GOT3 (cell line): ENCODE measurements at places on chromosomes 16 and 17.

- DNase-seq = peak; percentile 23
These were observed 23.1 kb downstream of the STAT5A start for GRCh38 chr17:42311240-42312034.

GRCh38 chr16:11634312-11634711 lies 33.9 kb upstream of the SNN start:
- no peak for DNase-seq

GRCh38 chr17:2978991-2979390 lies 84.4 kb downstream of the OR1D5 start:
- DNase-seq = no peak

GRCh38 chr17:7703584-7704479 lies 1.2 kb upstream of the EFNB3 start:
- no peak for DNase-seq

DNA sequence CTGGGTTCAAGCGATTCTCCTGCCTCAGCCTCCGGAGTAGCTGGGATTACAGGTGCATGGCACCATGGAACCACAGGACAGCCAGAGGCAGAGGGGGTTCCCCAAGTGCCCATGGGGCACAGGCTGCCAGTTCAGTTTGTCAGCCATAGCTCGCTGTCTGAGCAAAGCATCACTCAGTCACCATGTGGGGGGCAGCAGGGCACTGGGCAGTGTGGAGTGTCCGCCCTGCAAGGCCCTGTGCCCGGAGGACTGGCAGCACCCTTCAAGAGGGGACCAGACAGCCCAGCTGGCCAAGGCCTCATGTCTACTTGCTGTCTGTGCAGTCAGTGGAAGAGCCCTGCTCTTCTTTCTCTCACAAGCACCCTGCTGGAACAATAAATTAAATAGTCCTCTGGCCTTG lies 6.4 kb downstream of the ALYREF start:
- no peak for DNase-seq

GRCh38 chr16:85396879-85397871 lies 215.9 kb upstream of the GSE1 start:
- DNase-seq = no peak

GRCh38 chr16:27237219-27238015 lies 31.2 kb downstream of the NSMCE1 start:
- no peak for DNase-seq

DNA sequence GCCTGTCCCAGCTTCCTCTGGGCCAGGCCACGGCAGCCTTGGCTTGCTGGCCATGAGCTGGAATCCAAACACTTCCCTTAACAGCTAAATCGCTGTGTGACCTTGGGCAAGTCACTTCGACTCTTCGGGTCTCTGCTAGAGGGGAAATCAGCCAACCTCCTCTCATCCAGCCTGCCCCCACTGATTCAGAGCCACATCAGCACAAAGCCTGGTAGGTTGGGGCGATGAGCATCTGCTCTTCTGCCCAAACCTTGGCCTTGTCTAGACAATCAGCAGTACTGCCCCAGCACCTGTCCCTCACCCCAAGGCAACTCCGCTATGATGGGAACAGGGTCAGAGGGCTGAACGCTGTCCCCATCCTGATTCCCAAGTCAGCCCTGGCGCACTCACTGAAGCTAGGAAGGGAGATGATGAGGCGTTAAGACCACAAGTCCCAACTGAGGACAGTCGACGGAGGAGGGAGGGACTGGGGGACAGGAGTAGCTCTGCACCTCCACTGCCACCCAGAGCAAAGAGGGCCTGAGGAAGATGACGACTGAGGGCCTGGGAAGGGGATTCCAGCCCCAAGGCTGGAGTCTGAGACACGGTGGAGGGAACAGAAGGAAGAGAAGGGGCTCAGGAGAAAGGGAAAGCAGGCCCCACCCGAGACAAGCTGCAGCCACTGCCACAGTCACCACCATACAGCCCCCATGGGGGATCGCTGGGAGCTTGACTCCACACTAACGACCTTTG lies 1.3 kb downstream of the CLUH start:
- DNase-seq = no peak

- no peak for DNase-seq
These were observed 9.6 kb downstream of the CA10 start for GRCh38 chr17:52148969-52149351.

DNA sequence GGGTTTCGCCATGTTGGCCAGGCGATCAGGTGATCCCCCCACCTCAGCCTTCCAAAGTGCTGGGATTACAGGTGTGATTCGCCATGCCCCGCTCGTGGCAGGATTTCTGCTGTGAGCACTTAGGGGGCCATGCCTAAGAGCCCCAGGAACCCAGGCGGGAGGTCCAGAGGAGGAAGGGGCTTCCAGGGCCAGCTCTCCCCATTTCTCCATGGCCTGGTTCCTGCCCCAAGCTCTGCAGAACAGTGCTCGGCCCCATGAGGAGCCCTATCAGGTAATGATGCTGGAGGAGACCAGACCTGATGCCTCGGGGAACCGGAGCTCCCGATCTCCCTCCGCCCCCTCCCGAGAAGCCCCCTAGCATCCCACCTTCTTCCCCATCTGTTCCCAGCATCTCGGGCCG lies 53.6 kb downstream of the RMI2 start:
- DNase-seq = no peak

DNA sequence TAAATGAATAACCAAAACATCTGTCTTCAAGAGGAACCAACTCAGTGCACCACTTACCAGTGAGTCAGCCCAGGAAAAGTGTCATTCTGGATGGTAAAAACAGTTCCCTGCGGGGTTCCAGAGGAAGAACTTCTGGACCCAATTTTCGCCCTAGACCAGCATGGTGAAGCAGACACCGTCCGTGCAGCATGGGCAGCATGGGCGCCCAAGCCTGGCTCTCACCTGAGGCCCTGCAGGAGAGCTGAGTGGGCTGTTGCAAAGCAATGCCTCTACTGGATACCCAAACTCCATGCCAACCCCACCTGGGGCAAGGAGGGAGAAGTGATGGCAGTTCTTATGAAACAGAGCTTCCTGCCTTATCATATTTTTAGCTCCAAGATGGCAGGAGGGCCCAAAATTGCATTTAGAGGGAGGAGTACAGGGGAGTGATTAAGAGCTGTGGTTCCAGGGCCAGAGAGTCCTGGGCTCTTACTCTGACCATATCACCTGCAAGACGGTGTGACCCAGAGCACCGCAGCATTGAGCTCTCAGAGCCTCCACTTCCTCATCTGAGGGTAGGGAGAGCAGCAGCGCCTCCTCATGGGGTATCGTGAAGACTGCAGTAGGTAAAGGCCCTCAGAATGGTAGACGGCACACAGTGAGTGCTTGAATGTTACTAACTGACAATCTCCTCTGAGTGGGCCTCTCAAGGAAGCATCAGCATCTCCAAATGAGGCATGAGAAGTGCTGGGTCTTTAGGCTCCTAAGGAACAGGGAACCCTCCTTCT lies 16.6 kb upstream of the INPP5K start:
- no peak for DNase-seq

DNA sequence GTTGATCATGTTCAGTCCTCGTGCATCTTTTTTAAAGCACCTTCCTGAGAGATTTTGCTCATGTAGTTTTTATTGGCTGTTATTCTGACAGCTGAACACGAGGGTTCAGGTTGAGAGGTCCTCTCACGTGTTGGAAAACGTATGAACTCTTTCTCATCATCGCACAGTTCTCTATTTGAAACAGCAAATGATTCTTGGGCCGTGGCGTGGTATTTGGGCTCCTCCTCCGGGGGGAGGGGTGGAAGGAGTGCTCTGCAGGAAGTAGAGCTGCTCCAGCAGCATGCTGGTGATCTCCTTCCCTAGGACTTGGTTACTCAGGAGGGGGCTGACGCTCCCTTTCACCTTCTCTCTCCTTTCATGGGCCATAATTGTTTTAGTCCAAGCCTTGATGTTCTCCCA lies 70.4 kb downstream of the KSR1 start:
- DNase-seq = no peak

- DNase-seq = no peak
These were observed 383 bp downstream of the ZNF598 start for GRCh38 chr16:2009164-2009711.

GRCh38 chr17:29570521-29570920 lies 2.0 kb downstream of the TP53I13 start:
- no peak for DNase-seq

DNA sequence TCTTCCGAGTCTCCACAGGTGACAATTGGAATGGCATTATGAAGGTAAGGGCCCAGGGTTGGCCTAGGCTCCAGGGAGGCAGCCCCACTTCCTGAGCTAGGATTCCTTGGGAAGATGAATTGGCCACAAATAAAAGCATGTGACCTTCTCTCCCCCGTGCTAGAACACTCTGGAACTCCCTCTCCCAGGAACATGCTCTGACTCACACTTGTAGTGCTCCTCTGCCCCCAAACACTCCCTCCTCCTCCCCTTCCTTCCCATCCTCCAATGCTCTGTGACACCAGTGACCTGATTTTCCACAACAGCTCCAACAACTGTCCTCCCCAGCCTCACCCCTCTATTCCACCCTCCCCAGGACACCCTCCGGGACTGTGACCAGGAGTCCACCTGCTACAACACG lies 16.4 kb upstream of the ABCC3 start:
- no peak for DNase-seq

GRCh38 chr16:30524575-30525568 lies 1.5 kb downstream of the ZNF768 start:
- DNase-seq = no peak

- peak; percentile 5 for DNase-seq
These were observed 34.4 kb upstream of the PRKCB start for GRCh38 chr16:23801378-23801777.

- DNase-seq = no peak
These were observed 20.2 kb downstream of the SYCE1L start for GRCh38 chr16:77219437-77219836.

DNA sequence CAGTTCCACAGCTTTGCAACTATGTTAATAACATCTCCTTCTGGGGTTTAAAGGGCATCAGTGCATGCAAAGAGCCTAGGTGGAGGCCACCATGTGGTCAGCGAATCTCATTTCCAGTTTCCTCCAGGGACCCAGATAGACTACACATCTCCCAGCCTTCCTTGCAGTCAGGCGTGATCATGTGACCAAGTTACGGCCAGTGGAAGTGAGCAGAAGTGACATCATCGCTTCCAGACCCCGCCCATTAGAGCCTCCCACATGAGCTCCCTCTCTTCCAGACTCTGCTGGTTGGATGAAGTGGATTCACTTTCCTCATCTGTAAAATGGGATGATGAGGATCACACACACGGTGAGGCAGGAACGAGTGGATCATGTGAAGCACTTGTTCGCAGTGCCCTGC lies 27.4 kb upstream of the KDM8 start:
- no peak for DNase-seq

GRCh38 chr16:23496821-23497542 lies 13.3 kb downstream of the GGA2 start:
- no peak for DNase-seq

- no peak for DNase-seq
These were observed 73.5 kb upstream of the KIF2B start for GRCh38 chr17:53749178-53749577.

GRCh38 chr17:34797720-34798119 lies 163.5 kb downstream of the CCT6B start:
- no peak for DNase-seq

DNA sequence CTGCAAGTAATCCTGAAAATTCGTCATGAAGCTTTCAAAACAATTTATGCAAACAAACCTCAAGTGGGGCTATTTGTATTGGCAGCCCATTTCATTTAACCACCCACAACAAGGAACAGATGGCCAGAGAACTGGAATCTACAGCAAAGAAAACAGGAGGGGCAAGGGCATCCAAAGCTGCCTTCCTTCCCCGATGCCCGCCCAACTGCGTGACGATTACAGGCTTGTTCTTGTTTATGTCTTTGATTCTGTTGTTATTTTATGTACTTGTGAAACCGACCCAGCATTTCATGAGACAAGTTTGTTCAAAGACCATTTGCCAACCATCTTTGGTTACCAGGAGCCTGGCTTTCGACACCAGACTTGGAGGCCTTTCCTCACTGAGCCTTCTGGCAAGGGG lies 59.1 kb upstream of the IRX6 start:
- DNase-seq = no peak

GRCh38 chr16:12229759-12230594 lies 253.4 kb downstream of the SNX29 start:
- no peak for DNase-seq

- DNase-seq = no peak
These were observed 17.1 kb downstream of the ST6GALNAC1 start for GRCh38 chr17:76626442-76626841.

- no peak for DNase-seq
These were observed 10.8 kb upstream of the HASPIN start for GRCh38 chr17:3712811-3713463.

- DNase-seq = no peak
These were observed 27.2 kb downstream of the MOSMO start for GRCh38 chr16:22035153-22035552.

GRCh38 chr17:74222399-74222798 lies 9.0 kb downstream of the TTYH2 start:
- no peak for DNase-seq

DNA sequence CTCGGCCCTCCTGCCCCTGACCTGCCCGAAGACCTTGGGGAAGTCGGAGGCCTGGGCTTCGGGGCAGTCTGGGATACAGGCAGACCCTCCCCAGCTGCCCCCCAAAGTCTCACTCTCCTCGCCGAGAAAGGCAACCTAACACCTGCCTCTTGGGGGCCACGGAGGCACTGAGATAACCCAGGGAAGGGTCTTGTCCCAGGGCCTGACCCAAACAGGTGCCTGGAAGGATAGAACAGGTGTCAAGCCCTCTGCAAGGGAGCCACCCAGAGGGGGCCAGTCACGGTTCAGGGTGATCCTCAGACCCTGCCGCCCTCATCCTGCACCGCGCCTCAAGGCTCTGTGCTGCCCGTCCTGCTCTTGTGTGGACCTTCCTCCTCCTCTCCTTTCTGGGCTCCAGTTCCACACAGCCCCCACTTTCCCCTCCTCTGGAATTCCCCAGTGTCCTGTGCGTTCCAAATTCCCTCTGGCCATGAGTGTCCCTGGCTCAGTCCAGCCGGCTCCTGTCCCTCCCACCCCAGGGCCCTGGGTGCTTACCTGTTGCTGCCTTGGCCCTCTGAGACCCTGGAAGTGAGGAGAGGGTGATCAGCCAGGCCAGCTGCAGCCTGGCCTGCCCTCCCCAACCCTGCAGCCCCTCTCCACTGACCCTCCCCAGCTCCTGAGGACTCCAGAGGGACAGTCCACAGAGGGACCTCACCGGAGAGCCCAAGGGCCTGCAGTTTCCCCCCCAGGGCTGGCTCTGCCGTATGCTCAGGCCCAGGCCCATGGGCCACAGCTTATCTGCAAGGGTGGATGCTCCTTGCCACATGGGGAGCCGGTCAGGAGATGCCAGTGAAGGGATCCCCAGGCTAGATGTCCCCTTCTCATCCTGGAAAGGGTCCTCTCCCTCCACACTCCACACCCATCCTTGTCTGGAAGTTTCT lies 3.8 kb downstream of the PRSS27 start:
- DNase-seq = no peak

DNA sequence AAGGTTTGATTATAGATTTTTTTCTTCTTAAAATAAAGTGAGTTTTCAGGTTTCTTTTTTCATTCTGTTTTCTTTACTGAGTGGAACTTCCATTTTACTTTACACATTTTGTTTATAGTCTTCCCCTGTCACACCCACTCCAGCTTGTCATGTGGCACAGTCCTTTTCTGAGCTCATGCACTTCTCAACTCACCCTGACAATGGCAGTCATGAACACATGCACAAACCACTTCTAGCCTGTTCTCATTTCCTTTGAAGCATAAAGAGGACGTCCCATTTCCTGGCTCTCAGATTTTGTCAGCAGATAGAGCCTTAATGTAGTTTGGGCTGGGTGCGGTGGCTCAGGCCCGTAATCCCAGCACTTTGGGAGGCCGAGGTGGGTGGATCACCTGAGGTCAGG lies 168.0 kb downstream of the AHSP start:
- no peak for DNase-seq

GRCh38 chr17:64282753-64283080 lies 19.7 kb upstream of the TEX2 start:
- DNase-seq = no peak
